Erythroblast (primary cell): ENCODE measurements at places on chromosomes 2 and 18.

GRCh38 chr18:61470031-61470674 lies 136.9 kb downstream of the CDH20 start:
- no peak for DNase-seq

GRCh38 chr2:239291475-239292350 lies 109.1 kb downstream of the HDAC4 start:
- no peak for DNase-seq

DNA sequence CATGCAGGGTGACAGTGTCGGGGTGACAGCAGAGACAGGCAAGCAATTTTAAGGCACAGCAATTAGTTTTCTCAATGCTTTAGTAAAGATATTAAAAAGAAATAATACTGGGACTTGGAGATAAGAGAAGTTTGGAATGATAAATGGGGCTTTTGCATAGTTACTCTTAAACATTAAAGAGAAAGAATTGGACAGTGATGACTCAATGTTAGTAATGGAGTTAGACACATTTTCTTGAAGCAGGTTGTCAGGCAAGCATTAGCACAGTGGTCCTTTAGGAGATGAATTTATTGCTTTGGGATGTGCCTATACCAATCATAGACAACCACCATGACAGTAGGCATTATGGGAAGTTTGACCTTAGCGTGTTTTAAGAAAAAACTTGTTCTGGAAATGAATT lies 228.3 kb upstream of the RAB12 start:
- no peak for DNase-seq

DNA sequence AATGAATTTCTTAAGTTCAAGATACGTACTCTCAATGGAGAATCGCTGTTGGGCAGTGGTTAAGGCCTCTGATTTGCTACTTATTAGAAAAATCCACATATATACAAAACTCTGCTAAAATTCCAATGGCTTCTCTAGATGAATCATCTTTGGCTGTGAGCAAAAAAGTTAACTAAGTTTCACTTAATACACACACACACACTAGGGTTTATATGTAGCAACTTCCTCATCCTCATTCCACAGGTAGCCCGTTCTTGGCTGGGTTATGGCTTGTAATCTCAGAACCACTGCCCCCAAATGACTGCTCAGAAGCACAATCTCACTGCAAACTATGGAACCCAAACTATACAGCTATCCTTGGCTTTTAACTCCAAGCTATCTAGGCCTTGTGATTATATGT lies 99.7 kb downstream of the SMAD2 start:
- no peak for DNase-seq

- DNase-seq, result peak; percentile 23
Observed at GRCh38 chr2:8285081-8285480, 396.8 kb upstream of the ID2 start.

- DNase-seq, result no peak
Observed at GRCh38 chr2:128217671-128218070, 101.0 kb downstream of the HS6ST1 start.

DNA sequence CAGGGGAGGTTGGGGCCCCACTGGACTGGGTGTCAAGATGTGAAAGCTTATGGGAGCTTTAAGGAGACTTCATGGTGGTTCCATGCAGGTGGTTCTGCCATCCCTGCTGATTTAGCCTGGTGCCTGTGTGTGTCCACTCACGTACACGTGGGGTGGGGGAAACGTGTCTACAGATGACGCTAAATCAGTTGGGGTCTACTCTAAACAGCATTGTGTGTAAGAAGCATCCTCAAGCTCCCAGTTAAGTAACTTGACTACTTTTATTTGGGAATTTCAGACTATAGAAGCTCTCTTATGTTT lies 47.1 kb downstream of the BCL2L11 start:
- DNase-seq, result peak; percentile 56

DNA sequence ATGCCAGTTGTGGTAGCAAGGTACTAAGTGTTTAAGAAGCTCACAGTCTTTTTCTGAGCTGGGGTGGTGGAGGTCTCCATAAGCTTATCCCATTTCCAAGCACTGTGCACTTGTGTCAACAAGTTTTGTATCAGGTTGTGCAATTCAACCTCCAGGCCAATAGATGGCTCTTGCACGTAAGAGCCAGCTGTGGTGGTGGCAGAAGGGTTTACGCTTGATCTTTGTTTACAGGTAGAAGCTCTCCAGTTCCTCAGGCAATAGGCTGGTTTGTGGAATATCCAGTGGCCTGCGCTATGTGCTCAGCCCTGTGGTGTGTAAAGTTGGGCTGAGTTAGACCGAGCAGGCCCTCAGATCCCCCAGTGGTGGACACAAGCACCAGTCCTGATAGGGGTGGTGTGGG lies 89.7 kb upstream of the CNTNAP5 start:
- DNase-seq, result no peak

DNA sequence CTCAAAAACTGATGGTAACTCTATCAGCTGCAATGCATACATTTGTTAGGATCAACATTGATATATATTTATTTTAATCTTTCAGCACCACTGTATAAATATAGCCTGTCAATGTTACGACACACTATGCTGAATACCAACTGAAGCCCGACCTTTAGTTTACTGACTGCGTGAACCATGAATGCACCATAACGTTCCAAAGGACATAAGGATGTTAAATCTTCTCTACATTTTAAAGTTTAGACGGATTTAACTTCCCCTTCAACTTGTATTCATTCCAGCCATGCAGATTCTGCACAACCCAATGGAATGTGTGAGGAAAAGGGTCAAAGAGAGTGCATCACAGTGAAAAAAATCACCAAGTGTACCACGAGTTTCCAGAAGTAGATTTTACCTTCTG lies 489.5 kb downstream of the IRS1 start:
- no peak for DNase-seq

DNA sequence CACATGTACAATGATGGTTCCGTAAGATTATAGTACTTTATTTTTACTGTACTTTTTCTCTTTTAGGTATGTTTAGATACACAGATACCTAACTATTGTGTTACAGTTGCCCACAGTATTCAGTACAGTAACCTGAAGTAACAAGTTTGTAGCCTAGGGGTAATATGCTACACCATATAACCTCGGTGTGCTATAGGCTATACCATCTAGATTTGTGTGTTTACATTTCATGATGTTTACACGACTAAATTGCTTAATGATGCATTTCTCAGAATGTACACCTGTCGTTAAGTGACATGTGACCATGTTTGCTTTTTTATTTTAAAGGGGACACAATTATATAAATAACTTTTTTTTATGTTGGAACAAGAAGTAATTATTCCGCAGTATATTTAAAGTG lies 34.5 kb downstream of the PIK3C3 start:
- no peak for DNase-seq

DNA sequence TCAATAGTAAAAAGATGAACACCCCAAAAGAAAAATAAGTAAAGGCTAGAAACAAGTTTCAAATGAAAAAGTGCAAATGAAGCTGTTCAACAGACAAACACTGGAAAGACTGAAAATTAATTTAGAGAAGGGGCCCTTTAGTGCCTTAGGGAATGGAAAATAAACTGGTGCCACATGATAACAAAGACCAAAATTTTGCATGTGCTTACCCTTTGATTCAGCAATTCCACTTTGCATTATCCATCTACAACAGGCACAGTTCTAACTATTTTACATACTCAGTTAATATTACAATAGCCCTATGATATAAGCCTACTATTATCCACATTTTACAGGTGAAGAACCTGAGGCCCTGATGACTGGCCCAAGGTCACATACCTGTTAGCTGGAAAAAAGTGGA lies 183.9 kb downstream of the NBAS start:
- DNase-seq, result peak; percentile 19

DNA sequence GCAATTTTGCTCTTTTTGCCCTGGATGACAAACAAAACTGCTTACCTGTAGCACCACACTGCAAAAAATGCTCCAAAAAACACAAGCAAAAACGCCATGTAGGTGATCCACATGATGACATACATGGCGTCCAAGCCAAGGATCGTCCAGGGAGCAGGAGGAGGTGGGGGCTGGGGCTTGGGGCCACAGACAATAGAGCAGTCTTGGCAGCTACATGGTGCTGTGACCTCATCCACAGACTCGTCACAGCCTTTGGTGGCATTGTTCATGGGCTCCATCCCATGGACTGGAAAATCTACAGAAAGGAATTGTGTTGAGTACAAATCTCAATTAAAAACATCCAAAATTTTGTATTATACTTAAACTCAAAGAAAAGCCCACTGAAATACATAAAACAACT lies 26.1 kb downstream of the NPC1 start:
- no peak for DNase-seq

DNA sequence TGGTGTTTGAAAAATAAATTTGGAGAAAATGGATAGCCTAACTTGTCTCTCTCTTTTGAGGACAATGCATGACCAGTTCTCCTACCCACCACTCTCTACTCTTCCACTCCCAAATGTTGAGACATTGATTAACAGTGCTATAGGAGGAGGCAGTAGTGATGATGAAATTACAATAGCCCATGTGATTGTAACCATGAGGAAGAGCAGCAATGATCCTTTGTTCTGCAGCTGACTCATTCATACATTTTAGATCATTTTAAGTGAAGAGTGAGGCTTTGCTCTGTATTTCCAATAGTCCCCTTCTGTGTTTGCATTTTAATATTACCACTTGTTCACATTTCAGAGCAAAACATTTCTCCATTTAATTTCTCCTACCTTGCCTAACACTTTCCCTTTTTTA lies 592.3 kb downstream of the THSD7B start:
- no peak for DNase-seq

DNA sequence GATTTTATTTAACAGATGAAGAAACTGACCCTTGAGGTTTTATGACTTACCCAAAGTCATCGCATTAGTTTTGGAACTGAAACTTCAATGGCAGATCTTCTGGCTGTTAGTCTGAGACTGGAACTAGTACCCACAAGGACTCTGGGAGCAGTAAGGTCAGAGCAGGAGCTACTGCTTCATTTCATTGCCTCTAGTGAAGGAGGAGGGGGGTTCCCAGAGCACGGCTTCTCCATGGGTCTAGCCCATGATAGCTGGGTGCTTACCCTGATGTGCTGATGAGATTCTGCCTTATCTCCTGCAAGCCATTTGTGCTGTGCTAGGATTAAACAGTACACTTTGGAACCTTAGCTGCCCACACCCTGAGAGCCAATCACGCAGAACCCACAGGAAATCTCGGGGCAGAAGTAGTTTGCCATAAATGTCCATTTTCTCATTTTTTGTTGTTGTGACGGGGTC lies 5.4 kb upstream of the RNASEH1 start:
- DNase-seq, result peak; percentile 28
